ENCODE measurements at places on chromosomes 7 and 10.

DNA sequence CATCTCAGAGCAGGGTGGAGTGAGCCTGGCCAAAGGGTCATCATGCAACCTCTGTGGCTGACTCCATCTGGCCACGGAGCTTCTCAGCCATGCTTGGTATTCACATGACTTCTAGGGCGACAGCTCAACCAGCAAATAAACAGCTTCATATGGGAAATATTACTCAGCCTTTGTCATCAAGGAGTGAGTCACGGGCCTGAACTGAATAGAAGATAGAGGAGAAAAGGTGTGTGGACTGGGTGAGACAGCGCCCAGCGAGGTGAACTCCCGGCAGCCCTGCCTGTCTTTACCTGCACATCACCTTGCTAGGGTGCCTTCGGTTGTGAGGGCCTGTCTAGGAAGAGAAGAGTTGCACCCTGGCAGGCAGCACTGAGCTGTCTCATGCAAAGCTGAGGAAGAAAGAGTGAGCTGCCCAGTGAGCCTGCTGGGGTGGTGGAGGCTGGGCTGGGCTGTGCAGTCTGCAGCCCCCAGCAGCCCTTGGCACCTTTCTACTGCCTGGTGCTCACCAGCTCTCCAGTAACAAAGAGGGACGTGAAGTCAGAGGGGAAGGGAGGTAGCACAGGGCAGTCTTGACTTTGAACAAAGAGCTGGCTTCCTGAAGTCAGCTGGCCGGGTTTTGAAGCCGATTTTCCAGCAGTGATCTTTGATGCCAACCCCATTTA lies 114.2 kb downstream of the EGFR start:
- no peak for DNase-seq

- no peak for DNase-seq
These were observed 291.3 kb downstream of the REEP3 start for GRCh38 chr10:63812501-63812900.

- DNase-seq, result no peak
These were observed 77.5 kb downstream of the NPSR1 start for GRCh38 chr7:34735526-34735925.

DNA sequence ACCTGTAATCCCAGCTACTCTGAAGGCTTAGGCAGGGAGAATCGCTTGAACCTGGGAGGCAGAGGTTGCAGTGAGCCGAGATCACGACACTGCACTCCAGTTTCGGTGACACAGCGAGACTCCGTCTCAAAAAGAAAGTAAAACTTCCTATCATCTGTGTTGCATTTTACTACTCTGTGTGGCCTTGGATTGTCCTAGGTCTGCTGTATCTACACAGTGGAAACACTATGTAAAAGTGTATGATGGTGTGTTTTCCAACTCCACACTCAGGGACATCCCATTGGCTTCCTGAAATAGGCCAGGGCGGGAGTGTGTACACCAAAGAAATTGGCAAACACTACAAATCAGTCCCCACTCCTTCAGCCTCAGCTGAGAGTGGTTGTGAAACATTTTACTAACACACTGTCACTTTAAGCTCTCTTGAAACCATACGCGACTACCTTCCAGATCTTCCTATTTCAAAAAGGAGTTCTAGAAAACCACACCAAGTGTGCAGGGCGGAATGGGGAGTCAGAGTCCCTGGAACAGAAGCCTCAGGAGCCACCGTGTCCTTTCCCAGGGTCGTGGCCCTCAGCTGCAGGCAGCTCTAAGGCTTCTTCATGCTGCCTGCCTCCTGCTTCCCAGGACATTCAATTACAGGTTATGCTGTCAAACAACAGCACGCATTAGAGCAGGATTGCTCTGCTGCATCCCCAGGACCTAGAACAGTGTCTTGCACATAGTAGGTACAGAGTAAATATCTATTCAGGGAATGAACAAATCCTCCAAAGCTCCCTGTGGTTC lies 275.4 kb downstream of the PARD3 start:
- DNase-seq, result no peak

DNA sequence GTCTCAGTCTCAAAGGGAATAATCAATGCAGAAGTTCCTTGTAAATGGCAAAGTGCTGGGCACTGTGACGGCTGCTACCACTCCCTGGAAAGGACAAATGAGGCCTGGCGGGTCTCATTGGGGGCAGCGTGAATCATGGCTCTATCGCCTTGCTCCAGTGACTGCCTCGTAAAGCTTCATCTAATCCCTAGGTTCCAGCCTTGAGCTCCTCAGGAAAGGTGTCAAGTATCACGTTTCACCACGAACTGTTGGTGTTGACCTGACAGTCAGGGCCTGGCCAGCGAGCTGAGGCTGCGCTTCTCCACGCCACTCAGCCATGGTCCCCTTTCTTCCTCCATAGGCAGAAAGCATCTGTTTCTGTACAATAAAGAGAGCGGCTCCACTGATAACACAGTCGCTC lies 126.7 kb upstream of the ZNF32 start:
- DNase-seq, result no peak

DNA sequence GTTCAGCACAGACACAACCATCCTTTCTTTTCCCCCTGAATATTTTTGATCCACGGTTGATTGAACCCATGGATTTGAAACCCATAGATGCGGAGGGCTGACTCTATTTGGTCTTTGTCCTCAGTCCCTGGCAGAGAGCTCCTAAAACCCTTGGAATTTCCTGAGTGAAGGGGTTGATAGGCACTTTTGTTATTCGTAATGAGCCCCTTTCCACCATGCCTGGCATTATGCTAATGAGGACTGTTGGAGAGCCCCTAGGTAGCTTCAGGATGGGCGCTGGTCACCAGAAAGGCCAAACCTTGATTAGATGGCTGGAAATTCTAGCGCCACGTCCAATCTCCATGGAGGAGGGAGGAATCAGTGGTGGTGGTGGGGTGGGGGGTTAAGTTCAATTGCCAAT lies 205.8 kb upstream of the GRB10 start:
- no peak for DNase-seq

- DNase-seq, result no peak
These were observed 53.3 kb upstream of the PPIF start for GRCh38 chr10:79293841-79294581.

DNA sequence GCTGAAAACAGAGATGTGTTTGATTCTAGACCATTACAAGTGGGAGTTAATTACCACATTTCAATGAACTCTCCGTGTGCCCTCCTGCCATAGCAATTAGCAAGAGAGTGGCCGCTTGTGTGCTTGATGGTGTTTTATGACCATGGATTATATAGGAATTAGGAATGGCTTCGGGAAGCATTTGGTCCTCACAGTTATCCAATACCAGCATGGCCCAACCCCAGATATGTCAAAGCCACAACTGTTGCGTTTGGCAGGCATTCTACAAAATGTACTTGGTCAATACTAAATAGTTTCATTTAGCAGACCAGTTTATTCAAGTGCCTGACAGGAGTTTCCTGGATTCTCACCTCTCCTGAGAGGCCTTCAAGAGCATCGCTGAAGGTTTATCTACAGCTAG lies 509.0 kb upstream of the GALNT17 start:
- no peak for DNase-seq

Measured in stimulated activated CD8-positive, alpha-beta memory T cell treated with anti-CD3 and anti-CD28 coated beads, Interleukin-7, amount 100 ng/mL, for 24 hours (primary cell).